ENCODE measurements at places on chromosomes 5 and 9. TPM values are rescaled to one million over a fixed set of nuclear protein-coding genes. Genes with fewer than 3 reads are reported as not detected.

BARHL1 gene
- not detected for total RNA-seq

ARHGEF28 gene
- total RNA-seq, result 0.63 TPM

PAEP gene
- total RNA-seq, result not detected

TNFSF15 gene
- total RNA-seq, result 2.9 TPM

ALDH7A1 gene
- total RNA-seq, result 0.31 TPM

LCP2 gene
- total RNA-seq, result 440 TPM

CTNND2 gene
- not detected for total RNA-seq

PCDHA1 gene
- total RNA-seq, result not detected

SPINK4 gene
- total RNA-seq, result not detected

PCDH12 gene
- total RNA-seq, result under 0.01 TPM

RAB3C gene
- under 0.01 TPM for total RNA-seq

PCDHAC2 gene
- not detected for total RNA-seq

RNF180 gene
- not detected for total RNA-seq

PAPPA gene
- total RNA-seq, result under 0.01 TPM

TAS2R1 gene
- total RNA-seq, result not detected

PCDHGA6 gene
- 0.10 TPM for total RNA-seq

EPB41L4B gene
- total RNA-seq, result not detected

TEK gene
- total RNA-seq, result under 0.01 TPM

IL13 gene
- 0.31 TPM for total RNA-seq

CCDC171 gene
- total RNA-seq, result 1.3 TPM

CCNJL gene
- 0.94 TPM for total RNA-seq

CDC25C gene
- 1.2 TPM for total RNA-seq

MELK gene
- total RNA-seq, result 0.94 TPM

PHF24 gene
- not detected for total RNA-seq

FYB1 gene
- total RNA-seq, result 189 TPM

AGXT2 gene
- not detected for total RNA-seq

CCL27 gene
- total RNA-seq, result 0.21 TPM

APC gene
- total RNA-seq, result 48.3 TPM

GZMA gene
- total RNA-seq, result 34.8 TPM

ELOVL7 gene
- 23.2 TPM for total RNA-seq

TLX3 gene
- not detected for total RNA-seq

DOCK2 gene
- 244 TPM for total RNA-seq

ALG2 gene
- total RNA-seq, result 24.5 TPM

CD274 gene
- total RNA-seq, result 6.2 TPM

RPL37 gene
- total RNA-seq, result 790 TPM

PTBP3 gene
- 89.3 TPM for total RNA-seq

ALAD gene
- total RNA-seq, result 6.8 TPM

ZNF454 gene
- total RNA-seq, result not detected

SLC6A7 gene
- 0.10 TPM for total RNA-seq

BHMT2 gene
- total RNA-seq, result not detected

PCDHB13 gene
- not detected for total RNA-seq

CD180 gene
- 2.3 TPM for total RNA-seq

BSPRY gene
- 0.42 TPM for total RNA-seq
